Colonic mucosa (tissue), 4 donors: ENCODE measurements at places on chromosomes 7 and 10. TPM values are rescaled to one million over a fixed set of nuclear protein-coding genes. Genes with fewer than 3 reads are reported as not detected.

The FZD1 gene
- total RNA-seq: 9.8 TPM

The FASTK gene
- 149 TPM for total RNA-seq

The LRRD1 gene
- total RNA-seq: not detected

- DNase-seq: no peak
These were observed 9.9 kb downstream of the EPDR1 start for GRCh38 chr7:37930226-37930948.

DNA sequence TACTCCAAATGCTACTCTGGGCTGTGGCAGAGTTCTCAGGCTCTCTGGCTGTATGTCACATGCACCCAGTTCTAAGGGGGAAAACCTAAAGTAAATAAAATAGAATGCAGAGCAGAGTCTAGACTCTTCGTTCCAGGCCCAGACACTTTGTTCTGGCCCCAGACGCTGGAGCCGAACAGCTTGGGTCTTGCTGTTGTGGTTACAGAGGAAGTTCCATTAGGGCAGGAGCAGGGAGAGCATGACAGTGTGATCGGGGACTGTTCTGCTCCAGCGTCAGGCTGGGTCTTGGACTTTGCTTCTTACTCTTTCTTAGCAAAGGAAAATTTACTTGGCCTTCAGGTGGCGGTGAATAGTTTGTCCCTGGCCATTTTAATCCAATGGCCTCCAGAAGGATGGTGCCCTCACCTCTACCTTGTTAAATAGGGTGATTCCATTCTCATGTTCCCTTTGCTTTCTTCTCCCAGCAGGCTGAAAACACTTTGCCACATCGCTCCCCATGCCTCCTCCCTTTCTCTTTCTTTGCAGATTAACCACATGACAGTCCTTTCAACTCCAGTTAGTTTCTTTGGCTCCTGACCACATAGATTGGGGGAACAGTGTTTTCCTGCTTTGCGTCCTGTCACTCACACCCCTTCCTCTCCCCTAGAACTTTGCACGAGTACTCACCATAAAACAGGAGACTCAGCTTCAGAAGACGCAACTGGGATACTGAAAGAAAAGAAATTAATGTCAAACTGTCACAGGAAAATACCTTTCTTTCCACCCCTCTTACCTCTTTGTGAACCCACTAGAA is 730.8 kb downstream of the SUGCT start:
- no peak for DNase-seq

GRCh38 chr7:73885975-73886798 is 25.2 kb downstream of the TMEM270 start:
- DNase-seq: no peak
